Activated gamma-delta T cell treated with Interleukin-2 at 50 U/mL for 16 hours (primary cell): ENCODE measurements at places on chromosomes 2 and 18.

- DNase-seq, result no peak
Measured at GRCh38 chr2:11559786-11560155, 25.9 kb downstream of the GREB1 start.

DNA sequence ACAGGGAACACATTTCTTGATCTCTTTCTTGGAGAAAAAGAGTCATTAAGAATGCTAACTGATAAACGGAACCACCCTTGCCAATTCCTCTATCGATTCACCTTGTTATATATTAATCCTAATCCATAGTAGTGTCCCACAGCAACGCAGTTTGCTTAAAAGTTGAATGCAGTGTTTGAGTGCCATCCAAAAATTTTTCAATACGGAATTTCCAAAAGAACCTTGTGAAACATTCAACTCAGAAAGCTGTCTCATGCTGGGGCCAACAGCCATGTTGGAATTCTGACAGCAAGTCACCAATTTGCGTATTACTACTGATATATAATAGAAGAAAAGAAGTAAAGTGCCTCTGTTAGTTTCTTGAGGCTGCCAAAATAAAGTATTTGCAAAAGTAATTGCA, 42.3 kb downstream of the ANXA4 start:
- DNase-seq, result no peak

DNA sequence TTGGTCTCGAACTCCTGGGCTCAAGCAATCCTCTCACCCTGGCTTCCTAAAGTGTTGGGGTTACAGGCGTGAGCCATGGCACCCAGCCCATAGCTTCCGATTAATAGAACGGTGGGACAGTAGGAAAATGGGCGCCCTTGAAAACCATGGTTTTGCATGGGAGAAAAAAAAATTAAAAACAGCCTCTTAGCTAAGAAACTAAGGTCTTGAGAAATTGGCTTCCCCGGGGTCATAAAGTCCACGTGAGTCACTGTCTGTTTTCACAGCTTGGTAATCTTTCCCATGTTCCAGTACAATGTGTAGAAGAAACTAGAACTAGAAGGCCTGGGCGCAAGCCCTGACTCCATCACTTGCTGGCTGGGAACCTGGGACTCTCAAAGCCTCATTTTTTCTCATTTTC, 20.7 kb downstream of the B3GNT2 start:
- no peak for DNase-seq

GRCh38 chr2:95505222-95505621, 20.7 kb upstream of the TRIM43B start:
- no peak for DNase-seq

GRCh38 chr2:151475071-151475470, 65.4 kb downstream of the RIF1 start:
- no peak for DNase-seq

DNA sequence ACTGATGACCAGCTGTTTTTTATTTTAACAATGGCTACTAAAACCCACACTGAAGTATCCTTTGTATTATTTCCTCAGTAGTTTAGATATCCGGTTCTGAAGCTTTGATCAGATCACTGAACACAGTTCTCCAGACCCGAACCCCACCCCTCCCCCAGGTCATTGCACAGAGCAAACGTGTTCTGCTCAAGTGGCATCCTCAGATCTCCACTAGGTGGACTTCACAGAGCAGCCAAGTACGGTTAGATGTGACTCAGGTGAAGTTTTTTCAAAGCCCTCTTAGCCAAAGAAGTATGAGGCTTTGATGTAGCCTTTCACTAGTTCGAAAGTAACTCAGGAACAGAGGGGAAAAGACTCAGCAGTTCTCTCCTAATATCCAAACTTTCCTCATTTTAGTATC, 142.7 kb upstream of the NRP2 start:
- no peak for DNase-seq

DNA sequence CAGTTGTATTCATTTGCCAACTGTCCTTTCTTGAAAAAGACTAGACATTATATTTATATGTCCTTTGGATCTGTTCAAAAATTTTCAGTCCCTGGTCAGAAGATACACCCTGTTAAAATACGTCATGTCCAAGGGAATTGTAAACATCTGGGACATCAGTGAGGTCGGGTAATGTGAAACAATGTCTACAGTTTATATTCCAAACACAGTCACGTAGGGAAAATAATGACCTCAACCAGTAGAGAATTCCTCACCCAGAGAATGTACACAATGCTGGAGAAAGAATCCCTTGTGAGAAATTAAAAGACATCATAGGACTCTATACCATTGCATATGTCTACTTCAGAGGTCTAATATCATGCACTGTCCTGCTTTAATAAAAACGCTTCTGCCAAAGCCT, 888.0 kb upstream of the CHAC2 start:
- DNase-seq, result no peak

- no peak for DNase-seq
Measured at GRCh38 chr2:160068906-160069305, 6.5 kb upstream of the PLA2R1 start.

DNA sequence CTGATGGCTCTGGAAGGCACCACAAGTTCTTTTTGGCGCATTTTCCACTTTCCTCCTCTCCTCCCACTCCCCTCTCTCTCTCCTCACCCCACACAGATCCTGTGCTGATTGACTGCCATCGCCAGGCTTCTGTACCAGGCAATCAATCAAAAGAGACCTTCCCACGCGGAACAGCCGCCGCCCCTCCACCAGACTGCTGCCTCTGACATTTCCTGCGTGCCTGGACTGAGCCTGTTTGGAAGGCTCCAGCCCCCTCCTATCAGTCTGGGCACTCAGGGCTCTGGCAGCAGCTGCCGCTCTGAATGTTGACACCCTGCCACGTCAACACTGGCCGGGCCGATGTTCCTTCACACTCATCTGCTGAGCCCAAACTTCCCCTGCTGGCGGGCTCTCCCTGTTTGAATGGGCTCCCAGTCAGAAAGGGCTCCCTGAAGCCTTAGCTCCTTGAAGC, 467.7 kb downstream of the EPHA4 start:
- no peak for DNase-seq

DNA sequence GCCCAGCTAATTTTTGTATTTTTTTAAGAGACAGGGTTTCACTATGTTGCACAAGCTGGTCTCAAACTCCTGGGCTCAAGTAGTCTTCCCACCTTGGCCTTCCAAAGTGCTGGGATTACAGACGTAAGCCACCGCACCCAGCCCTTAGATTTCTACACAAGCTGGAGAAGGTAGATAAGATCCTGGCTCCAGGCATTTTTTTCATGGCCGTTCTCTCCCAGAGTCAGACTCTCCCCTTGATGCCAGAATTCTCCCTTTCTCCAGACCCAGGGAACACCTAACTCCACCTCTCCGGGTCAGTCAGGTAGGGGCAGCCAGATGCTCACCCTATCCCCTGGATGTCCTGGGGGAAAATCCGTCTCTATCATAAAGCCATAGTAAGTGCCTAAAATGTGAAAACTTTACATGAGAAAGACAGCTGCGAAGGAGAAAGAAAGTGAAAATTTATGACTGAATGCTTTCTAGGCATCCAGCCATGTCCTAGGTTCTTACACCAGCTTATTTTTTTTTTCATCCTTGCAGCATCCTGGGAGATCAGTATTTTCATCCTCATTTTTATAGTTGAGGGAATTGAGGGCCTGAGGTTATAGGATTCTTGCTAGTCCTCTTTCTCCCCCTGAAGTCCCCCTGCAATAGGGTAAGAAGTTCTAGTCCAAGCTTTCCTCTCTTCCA, 16.3 kb downstream of the SIX3 start:
- no peak for DNase-seq

- DNase-seq, result no peak
Measured at GRCh38 chr2:178202927-178203326, 8.6 kb downstream of the OSBPL6 start.
